DMS79 treated with DMSO at 0.1 percent for 48 hours (cell line): ENCODE measurements at places on chromosomes 3 and 15.

- DNase-seq: no peak
Observed at GRCh38 chr3:134658555-134658954, 7.7 kb upstream of the KY start.

GRCh38 chr15:99085413-99086326 is 19.2 kb upstream of the SYNM start:
- no peak for DNase-seq

DNA sequence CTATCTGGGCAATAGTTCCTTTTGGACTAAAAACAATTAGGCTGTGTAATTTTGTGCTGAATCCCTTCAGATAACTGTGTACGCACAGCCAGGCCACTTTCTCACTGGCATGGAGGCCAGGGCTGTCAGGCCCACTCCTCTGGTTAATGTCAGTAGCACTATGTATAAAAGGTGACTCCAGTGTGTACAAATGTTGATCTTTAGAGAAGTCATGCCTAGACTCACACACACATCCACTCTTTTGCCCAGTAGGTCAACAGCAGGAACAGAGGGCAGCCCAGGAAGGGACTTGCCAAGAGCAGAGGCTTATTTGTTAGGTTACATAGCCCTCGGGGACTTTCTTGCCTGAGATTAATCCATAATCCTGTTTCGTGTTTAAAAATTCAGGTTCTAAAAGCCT is 416.6 kb upstream of the WNT5A start:
- no peak for DNase-seq

DNA sequence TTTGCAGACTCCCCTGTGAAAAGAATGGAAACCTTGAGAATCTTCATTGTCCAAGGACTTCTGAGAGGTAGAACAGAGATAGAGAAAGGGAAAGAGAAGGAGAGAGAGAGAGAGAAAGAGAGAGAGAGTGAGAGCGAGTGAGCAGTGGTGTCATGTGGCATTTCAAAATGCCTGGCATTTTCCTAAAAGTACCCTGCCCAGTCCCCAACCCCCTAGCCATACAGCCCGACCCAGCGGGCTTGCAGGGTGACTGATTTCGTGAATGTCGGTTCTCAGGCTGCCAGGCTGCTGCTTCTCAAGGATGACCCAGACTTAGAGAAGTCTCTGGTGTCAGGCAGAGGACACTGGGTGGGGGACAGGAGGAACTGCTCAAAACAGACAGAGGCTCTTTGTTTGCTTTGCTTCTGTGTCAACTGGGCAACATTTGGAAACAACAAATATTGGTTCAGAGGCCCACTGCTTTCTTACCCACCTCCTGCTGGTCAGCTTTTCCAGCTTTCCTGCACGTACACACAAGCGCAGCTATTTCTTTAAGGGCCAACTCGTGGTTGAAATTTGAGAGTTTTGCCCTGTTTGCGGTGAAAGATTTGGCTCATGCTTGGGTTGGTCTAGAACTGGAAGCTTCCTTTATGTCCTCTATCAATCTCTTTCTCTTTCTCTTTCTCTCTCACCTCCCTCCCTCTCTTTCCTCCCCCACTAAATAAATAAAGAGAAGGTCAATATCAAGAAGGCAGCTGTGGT is 3.7 kb upstream of the TF start:
- peak; percentile 79 for DNase-seq

GRCh38 chr3:160968761-160969160 is 136.4 kb downstream of the B3GALNT1 start:
- no peak for DNase-seq

GRCh38 chr15:48814286-48814685 is 3.4 kb upstream of the CEP152 start:
- no peak for DNase-seq

- DNase-seq: no peak
Observed at GRCh38 chr15:86106306-86106705, 26.6 kb downstream of the AGBL1 start.
